ENCODE measurements at places on chromosomes 2 and 18.

DNA sequence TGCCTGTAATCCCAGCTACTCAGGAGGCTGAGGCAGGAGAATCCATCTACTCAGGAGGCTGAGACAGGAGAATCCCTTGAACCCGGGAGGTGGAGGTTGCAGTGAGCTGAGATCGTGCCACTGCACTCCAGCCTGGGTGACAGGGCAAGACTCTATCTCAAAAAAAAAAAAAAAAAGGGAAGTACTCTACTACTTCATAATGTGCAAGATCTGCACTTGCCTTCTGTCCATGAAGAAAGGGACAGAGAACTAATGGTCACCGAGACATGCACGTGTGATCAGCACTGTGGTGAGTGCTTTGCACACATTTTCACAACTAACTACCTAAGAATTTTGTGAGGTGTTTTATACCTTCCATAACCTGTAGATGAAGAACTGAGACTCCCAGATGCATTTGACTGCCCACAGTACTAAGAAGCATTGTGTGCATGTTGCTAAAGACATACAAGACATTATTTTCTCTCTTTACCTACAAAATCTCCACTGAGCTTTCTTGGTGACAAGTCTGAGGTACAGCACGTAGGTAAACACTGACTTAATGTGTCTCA lies 784.8 kb upstream of the ID2 start:
- DNase-seq = no peak

- DNase-seq = no peak
Observed at GRCh38 chr18:23320709-23321236, 132.3 kb upstream of the RIOK3 start.

DNA sequence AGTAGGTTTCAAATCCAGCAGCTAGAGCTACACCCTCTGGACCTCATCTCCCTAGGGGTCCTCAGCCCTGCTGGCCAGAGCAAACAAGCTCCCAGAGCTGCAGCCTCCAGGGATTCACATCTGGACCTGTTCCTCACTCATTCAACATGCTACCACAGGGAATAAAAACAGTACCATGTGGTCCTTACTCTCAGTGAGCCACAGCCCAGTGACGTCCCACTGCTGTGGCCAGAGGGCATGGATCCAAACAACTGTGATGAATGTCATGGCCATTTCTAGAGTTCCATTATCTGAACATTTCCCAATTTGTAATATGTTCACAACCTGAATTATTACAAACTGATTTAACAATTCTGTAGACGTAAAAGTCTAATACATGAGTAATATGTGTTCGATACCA lies 177.9 kb downstream of the TRABD2A start:
- DNase-seq = no peak

GRCh38 chr2:235493775-235494715 lies at the start of gene AGAP1:
AGAP1 (plus strand) TSS chr2:235494043.
- peak; percentile 89 for DNase-seq

- DNase-seq = no peak
Observed at GRCh38 chr2:177711483-177712265, 319.1 kb downstream of the AGPS start.

GRCh38 chr2:85550486-85550885 lies 10.8 kb downstream of the GGCX start:
- DNase-seq = no peak

DNA sequence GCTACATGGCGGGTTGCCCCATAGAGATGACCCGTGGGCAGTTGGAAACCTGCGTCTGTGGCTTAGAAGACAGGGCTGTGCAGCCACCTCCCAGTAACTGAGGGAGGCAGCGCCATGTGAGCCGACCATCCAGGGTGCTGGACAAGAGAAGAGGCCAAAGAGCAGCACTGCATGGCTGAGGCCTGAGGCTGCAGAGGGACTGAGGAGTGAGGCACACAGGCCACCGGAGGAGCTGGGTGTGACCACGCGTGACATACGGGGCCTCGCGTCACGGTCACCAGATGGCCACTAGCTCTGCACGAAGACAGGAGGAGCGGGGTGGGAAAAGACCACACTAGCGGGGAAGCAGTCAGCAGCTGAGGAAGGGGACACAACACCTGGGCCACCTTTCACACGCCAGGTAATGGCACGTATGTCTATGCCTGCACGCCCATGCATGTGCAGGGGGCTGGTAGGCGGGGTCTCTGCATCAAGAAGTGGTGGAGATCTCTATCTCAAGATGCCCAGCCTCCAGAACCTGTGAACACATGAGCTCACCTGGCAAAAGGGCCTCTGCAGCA lies 61.4 kb downstream of the NDUFA10 start:
- no peak for DNase-seq

GRCh38 chr2:163264341-163264740 lies 425.8 kb upstream of the KCNH7 start:
- no peak for DNase-seq

DNA sequence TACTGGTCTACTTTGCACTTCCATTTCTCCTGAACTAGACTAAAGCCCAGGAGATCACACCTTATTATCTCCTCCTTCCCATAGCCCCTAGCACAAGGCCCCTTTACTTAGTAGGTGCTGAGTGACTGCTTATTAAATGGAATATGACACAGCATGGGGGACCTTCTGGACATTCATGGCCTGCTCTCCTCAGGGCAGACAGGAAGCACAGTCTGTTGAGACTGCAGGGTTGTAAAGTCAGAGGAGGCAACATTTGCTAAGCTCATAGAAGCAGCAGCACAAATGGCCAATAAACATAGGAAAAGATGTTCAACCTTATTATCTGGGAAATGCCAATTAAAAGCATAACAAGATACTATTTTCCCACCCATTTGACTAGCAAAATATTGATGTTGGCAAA lies 75.3 kb downstream of the DNMT3A start:
- no peak for DNase-seq

DNA sequence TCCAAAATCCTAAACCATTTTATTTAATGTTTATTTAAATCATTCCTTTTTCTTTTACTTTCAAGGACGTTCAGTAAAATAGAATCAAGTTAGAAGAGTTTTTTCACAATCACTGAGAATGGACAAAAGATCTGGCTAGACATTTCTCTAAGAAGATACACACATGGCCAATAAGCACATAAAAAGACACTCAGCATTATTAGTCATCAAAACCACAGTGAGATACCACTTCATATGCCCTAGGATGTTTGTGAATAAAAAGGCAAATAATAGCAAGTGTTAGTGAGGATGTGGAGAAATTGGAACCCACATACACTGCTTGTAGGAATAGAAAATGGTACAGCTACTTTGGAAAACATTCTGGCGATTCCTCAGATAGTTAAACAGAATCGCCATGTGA lies 76.1 kb downstream of the RHBDD1 start:
- no peak for DNase-seq

DNA sequence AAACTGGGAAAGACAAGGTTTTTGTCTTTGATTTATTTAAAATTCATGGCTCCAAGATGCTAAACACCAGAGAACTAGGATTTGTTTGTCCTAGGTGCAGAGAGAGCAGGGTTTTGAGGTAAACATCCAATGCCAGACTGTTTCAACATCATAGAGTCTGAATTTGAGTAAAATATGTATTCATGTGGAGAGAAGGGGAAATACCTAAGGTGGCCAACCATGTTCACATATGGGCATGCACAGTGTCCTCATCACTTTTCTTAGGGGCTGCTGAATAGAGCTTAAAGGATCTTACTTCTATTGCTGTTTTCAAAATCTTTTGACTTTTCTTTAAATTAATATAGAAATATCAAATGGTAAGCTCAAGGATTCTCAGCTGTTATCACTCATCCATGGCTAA lies 287.0 kb upstream of the CCDC68 start:
- DNase-seq = no peak

- no peak for DNase-seq
Observed at GRCh38 chr2:44996356-44996755, 12.9 kb downstream of the SIX2 start.

- DNase-seq = no peak
Observed at GRCh38 chr2:205372141-205372540, 310.2 kb upstream of the NRP2 start.

GRCh38 chr2:56889738-56890137 lies 705.9 kb downstream of the CCDC85A start:
- DNase-seq = no peak

GRCh38 chr18:36672437-36673344 lies 156.1 kb downstream of the TPGS2 start:
- DNase-seq = no peak

DNA sequence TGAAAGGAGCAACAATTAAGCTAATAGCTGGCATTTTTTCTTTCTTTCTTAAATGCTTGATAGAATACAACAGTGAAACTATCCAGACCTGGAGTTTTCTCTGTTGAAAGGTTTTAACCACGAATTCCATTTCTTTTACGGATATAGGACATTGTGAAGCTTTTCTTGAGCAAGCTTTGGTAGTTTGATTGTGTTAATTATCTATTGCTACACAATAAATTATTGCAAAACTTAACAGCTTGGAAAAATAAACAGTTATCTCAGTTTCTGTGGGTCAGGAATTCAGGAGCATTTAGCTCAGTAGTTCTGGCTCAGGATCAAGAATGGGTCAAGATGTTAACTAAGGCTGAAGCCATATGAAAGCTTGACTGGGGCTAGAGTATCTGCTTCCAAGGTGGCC lies 11.7 kb downstream of the PHOSPHO2 start:
- DNase-seq = no peak

DNA sequence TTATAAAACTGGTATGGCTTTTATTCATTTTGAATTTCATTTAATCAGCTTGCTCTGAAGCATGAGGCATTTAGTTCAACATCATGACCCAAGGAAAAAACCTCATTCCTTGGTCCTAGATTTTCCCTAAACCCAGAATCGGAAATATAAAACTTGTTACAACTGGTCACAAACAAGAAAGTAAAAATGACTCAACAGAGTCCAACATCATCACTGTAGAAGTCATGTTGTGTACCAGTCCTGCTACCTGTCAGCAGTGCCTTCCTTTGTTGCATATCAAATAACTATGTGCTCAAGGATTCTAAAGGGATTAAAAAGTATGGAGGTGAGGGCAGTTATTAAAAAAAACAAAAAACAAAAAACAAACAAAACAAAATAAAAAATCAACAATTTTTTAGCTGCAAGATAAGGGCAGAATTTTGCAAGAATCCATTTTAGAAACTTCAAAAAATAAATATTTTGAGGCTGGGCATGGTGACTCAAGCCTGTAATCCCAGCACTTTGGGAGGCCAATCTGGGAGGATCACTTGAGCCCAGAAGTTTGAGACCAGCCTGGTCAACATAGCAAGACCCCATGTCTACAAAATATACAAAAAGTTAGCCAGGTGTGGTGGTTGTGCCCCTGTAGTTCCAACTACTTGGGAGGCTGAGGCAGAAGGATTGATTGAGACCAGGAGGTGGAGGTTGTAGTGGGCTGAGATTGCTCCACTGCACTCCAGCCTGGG lies 18.4 kb downstream of the NCKAP1 start:
- DNase-seq = no peak

DNA sequence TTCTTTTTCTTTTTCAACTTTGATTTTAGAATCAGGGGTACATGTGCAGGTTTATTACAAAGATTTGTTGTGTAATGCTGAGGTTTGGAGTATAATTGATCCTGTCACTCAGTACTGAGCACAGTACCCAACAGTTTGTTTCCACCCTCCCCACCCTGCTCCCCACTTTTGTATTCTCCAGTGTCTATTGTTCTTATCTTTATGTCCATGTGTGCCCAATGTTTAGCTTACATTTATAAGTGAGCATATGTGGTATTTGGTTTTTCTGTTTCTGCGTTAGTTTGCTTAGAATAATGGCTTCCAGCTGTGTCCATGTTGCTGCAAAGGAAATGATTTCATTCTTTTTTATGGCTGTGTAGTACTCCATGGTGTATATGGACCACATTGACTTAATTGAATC lies 43.1 kb downstream of the RDH14 start:
- no peak for DNase-seq

GRCh38 chr2:5227062-5227699 lies 465.0 kb upstream of the SOX11 start:
- no peak for DNase-seq

- no peak for DNase-seq
Observed at GRCh38 chr2:3034856-3035255, 342.8 kb downstream of the EIPR1 start.

GRCh38 chr2:187379869-187380268 lies 68.2 kb downstream of the CALCRL start:
- DNase-seq = no peak

DNA sequence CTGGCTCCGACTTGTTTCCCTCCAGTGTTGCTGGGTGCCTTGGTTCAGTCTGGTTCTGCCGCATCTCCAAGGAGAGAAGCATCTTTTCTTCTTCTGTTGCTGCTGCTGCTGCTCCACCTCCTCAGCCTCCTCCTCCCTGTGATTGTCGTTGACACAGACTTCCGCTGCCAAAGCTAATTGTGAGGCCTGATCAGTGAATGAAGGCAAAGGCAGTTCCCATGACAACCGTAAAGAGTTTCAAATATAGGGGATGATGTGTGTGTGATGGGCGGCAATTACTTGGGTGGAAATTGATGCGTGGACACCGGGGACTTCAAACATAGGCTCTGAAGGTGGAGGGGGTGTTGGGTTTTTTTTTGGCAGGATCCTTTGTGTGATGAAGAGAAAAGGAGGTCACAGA lies 13.7 kb downstream of the TET3 start:
- no peak for DNase-seq

GRCh38 chr2:170824526-170825015 lies 7.9 kb downstream of the GAD1 start:
- DNase-seq = no peak

- no peak for DNase-seq
Observed at GRCh38 chr2:217788669-217789002, 214.2 kb downstream of the TNS1 start.

GRCh38 chr2:27888790-27889189 lies 1.4 kb downstream of the RBKS start:
- no peak for DNase-seq

GRCh38 chr2:1701556-1702185 lies 42.6 kb downstream of the PXDN start:
- DNase-seq = no peak

- DNase-seq = no peak
Observed at GRCh38 chr2:127609031-127609751, 36.8 kb upstream of the GPR17 start.

DNA sequence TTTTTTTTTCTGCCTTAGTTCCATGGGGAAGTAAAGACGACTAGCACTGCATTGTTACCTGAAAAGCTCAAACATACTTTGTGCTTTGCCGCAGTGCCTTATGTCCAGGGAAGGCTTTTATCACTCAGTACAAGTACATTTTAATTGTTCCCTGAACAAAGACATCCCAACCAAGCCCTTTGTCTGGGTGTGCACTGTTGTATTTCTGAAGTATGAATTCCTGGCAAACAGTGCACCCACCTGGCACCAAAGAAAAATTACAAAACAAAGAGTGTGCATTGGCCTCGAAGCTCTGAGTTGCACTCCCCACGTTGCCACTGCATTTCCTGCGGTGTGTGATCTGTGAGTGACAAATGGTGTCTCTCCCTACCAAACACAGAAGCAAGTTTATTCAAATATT lies 858.5 kb upstream of the PIK3C3 start:
- no peak for DNase-seq

Data from hippocampal formation (tissue), 2 donors.